ENCODE measurements at places on chromosomes 7 and 10. TPM values are rescaled to one million over a fixed set of nuclear protein-coding genes. Genes with fewer than 3 reads are reported as not detected.

The NUTM2A gene
- total RNA-seq: 0.62 TPM

The TLX1 gene
- 0.52 TPM for total RNA-seq

DNA sequence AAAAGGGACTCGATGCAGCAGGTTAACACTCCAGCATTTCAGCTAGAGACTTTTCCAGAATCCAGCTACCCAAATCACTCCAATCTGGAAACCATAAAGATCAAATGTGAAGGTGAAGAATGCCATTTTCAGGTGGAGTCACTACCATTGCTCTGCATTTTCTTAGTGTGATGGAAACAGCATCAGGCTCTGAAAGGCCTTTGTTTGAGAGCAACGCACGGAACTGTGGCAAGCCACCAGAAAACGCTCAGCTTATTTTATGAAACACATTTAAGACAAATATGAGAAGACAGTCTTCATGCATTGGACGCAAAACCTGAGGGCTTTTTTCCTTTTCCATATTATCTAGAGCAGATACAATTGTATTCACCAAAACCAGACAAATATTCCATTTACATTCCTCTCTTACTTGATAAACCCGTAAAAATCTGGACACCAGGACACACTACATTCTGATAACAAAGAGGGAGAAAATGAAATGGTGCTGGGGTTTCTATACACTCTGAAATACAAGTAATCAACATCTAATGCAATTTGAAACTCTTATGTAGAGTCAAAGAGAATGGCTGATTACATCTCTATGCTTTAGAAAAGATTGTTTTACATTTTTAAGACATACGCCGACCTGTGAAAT, 99.1 kb downstream of the NRP1 start:
- H3K27me3 ChIP-seq: no peaks in the 10 kb centered on the region
- no peaks in the 10 kb centered on the region for H3K36me3 ChIP-seq
- no peaks in the 10 kb centered on the region for H3K4me1 ChIP-seq
- DNase-seq: no peak

The RBP4 gene
- 6.8 TPM for total RNA-seq

GRCh38 chr10:35910234-35910633, 268.1 kb upstream of the FZD8 start:
- DNase-seq: no peak
- H3K27me3 ChIP-seq: no peaks in the 10 kb centered on the region
- no peak overlapping the region for H3K4me3 ChIP-seq
- H3K36me3 ChIP-seq: no peaks in the 10 kb centered on the region
- H3K4me1 ChIP-seq: no peaks in the 10 kb centered on the region

GRCh38 chr10:35758076-35758475, 116.0 kb upstream of the FZD8 start:
- no peaks in the 10 kb centered on the region for H3K4me1 ChIP-seq
- DNase-seq: no peak
- H3K4me3 ChIP-seq: no peak overlapping the region
- no peak overlapping the region for H3K27ac ChIP-seq

DNA sequence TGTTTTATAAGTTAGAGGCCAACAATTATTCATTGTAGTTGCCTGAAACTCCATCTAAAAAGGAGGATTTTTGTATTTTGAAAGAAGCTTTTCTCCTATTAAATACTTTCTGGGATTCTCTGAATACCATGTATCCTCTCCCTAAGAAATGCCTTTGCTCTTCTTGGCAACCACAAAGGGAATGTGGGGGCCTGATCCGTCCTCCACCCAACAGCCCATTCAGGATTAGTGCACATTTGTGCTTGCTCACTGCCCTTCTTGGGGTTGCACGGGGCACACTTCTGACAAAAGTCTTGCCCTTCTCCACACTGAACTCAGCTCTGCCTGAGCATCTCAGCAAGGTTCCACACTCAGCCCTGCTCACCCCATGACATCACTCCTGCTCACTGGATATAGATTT, 194.2 kb downstream of the SLC25A13 start:
- no peaks in the 10 kb centered on the region for H3K36me3 ChIP-seq
- DNase-seq: no peak
- no peaks in the 10 kb centered on the region for H3K4me1 ChIP-seq
- H3K27ac ChIP-seq: no peak overlapping the region
- H3K27me3 ChIP-seq: no peaks in the 10 kb centered on the region
- no peak overlapping the region for H3K4me3 ChIP-seq

The SAMD9 gene
- 12.9 TPM for total RNA-seq

The GIMAP5 gene
- total RNA-seq: 2.5 TPM

The MBLAC1 gene
- 4.1 TPM for total RNA-seq

- peaks cover 18% of the 10 kb centered on the region for H3K36me3 ChIP-seq
- H3K4me3 ChIP-seq: no peak overlapping the region
- H3K27ac ChIP-seq: no peak overlapping the region
- DNase-seq: no peak
- H3K4me1 ChIP-seq: no peaks in the 10 kb centered on the region
Observed at GRCh38 chr7:98956937-98957336, 78.6 kb downstream of the TRRAP start.

The ADCY1 gene
- 1.1 TPM for total RNA-seq

The SMNDC1 gene
- total RNA-seq: 24.8 TPM

- H3K27me3 ChIP-seq: no peaks in the 10 kb centered on the region
- no peaks in the 10 kb centered on the region for H3K36me3 ChIP-seq
Observed at GRCh38 chr7:119572132-119572531, 700.8 kb upstream of the KCND2 start.

- H3K36me3 ChIP-seq: no peaks in the 10 kb centered on the region
- H3K4me3 ChIP-seq: no peak overlapping the region
- H3K4me1 ChIP-seq: no peaks in the 10 kb centered on the region
- no peak for DNase-seq
- H3K27ac ChIP-seq: no peak overlapping the region
- H3K27me3 ChIP-seq: no peaks in the 10 kb centered on the region
Observed at GRCh38 chr7:79930604-79931003, 204.0 kb upstream of the GNAI1 start.

GRCh38 chr7:28957064-28957750, 923 bp downstream of the TRIL start:
- H3K4me1 ChIP-seq: peaks cover 6% of the 10 kb centered on the region
- no peaks in the 10 kb centered on the region for H3K36me3 ChIP-seq
- H3K4me3 ChIP-seq: peak overlapping the region; percentile 63
- DNase-seq: peak; percentile 44
- peaks cover 28% of the 10 kb centered on the region for H3K27me3 ChIP-seq

The CDC14C gene
- total RNA-seq: not detected

- H3K27ac ChIP-seq: no peak overlapping the region
- H3K4me3 ChIP-seq: no peak overlapping the region
Observed at GRCh38 chr10:131830446-131831130, 70.2 kb upstream of the PPP2R2D start.

The PLXDC2 gene
- 12.5 TPM for total RNA-seq

The CELF2 gene
- total RNA-seq: 34.4 TPM

GRCh38 chr7:45975367-45975766, 54.3 kb upstream of the IGFBP3 start:
- H3K27ac ChIP-seq: no peak overlapping the region
- no peaks in the 10 kb centered on the region for H3K4me1 ChIP-seq
- no peak overlapping the region for H3K4me3 ChIP-seq
- no peaks in the 10 kb centered on the region for H3K36me3 ChIP-seq
- no peaks in the 10 kb centered on the region for H3K27me3 ChIP-seq

The GPC2 gene
- total RNA-seq: 7.6 TPM

GRCh38 chr7:99115379-99115778, 28.5 kb downstream of the SMURF1 start:
- no peaks in the 10 kb centered on the region for H3K36me3 ChIP-seq
- peaks cover 6% of the 10 kb centered on the region for H3K4me1 ChIP-seq
- no peak overlapping the region for H3K27ac ChIP-seq

GRCh38 chr10:84820120-84820519, 491.7 kb downstream of the CCSER2 start:
- no peaks in the 10 kb centered on the region for H3K36me3 ChIP-seq
- H3K4me1 ChIP-seq: no peaks in the 10 kb centered on the region
- no peaks in the 10 kb centered on the region for H3K27me3 ChIP-seq
- DNase-seq: no peak

- H3K4me1 ChIP-seq: no peaks in the 10 kb centered on the region
- no peaks in the 10 kb centered on the region for H3K36me3 ChIP-seq
- no peaks in the 10 kb centered on the region for H3K27me3 ChIP-seq
- no peak overlapping the region for H3K27ac ChIP-seq
- no peak for DNase-seq
- H3K4me3 ChIP-seq: no peak overlapping the region
Observed at GRCh38 chr10:33055625-33056024, 97.6 kb upstream of the ITGB1 start.

The GARIN1A gene
- 0.89 TPM for total RNA-seq

- no peaks in the 10 kb centered on the region for H3K27me3 ChIP-seq
- DNase-seq: no peak
- no peak overlapping the region for H3K27ac ChIP-seq
- no peaks in the 10 kb centered on the region for H3K4me1 ChIP-seq
- H3K36me3 ChIP-seq: no peaks in the 10 kb centered on the region
- no peak overlapping the region for H3K4me3 ChIP-seq
Observed at GRCh38 chr7:96361116-96361857, 39.4 kb upstream of the SLC25A13 start.

The ZNF727 gene
- 1.2 TPM for total RNA-seq

DNA sequence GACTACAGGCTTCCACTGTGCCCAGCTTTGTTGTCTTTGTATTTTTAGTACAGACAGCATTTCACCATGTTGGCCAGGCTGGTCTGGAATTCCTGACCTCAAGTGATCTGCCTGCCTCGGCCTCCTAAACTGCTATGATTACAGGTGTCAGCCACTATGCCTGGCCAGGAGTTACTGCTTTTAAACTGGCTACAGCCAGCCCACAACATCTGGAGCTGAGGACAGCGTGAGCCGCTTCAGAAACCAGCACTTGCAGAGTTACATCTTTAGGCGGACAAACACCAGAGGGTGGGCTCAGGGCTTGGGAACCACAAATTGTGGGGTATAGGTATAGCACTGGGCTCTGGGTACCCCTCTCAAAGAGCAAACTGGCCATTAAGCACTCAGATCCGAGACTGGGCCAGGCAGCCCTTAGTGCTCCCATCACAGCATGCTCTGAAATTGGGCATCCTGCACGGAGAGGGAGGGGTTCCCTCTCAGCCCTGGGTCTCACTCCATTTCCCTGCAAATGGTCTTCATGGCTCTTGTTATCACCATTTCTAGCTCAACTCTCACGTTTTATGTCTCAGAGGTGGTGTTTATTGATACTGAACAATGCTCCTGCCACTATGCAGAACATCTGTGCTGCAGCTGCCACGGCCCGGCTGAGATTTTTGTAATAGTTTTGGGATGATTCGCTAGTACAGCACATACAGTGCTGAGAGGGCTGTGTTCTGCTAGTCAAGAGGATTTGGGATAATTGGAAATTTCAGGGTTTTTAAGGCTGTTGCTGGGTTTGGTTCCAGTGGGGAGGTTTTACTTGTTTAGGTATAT, 146.4 kb upstream of the LYZL2 start:
- no peak overlapping the region for H3K27ac ChIP-seq
- no peaks in the 10 kb centered on the region for H3K4me1 ChIP-seq
- no peak for DNase-seq

The MMP21 gene
- not detected for total RNA-seq

The C10orf67 gene
- total RNA-seq: not detected

Data from colonic mucosa (tissue), 4 donors.